OCI-LY7 (cell line): ENCODE measurements at places on chromosomes 13 and 19.
A peak's percentile ranks its signal among the peaks of the same experiment; 100 is the strongest.

GRCh38 chr19:1783874-1784273 is 28.2 kb downstream of the ATP8B3 start:
- DNase-seq = no peak

- no peak for DNase-seq
These were observed 357.2 kb downstream of the DLEU7 start for GRCh38 chr13:50485979-50486935.

GRCh38 chr13:52701728-52702465 is 37.7 kb downstream of the CNMD start:
- no peak for DNase-seq

GRCh38 chr19:33110137-33110910 is 21.6 kb upstream of the WDR88 start:
- DNase-seq = no peak

DNA sequence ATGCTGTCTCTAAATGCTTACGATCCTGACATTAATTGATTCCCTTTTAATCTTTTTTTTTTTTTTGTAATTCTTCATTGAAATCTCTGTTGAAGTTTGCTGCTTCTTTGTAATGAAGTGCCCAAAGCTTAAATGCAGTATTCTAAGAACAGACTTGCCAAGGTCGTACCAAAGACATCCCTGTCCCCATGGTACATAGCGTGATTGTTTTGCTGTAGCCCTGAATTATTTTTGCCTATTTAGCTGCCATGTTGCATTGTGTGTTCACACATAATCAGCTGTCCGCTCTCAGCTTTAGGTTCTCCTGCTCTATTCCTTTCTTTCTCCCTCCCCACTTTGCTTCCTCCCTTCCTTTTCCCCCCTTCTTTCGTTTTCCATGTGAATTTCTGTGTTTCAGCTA is 21.1 kb downstream of the FGF9 start:
- DNase-seq = no peak

- DNase-seq = no peak
These were observed 6.1 kb upstream of the UQCR11 start for GRCh38 chr19:1611353-1611752.

- peak; percentile 82 for DNase-seq
These were observed 75.6 kb upstream of the TM9SF2 start for GRCh38 chr13:99425485-99426341.

DNA sequence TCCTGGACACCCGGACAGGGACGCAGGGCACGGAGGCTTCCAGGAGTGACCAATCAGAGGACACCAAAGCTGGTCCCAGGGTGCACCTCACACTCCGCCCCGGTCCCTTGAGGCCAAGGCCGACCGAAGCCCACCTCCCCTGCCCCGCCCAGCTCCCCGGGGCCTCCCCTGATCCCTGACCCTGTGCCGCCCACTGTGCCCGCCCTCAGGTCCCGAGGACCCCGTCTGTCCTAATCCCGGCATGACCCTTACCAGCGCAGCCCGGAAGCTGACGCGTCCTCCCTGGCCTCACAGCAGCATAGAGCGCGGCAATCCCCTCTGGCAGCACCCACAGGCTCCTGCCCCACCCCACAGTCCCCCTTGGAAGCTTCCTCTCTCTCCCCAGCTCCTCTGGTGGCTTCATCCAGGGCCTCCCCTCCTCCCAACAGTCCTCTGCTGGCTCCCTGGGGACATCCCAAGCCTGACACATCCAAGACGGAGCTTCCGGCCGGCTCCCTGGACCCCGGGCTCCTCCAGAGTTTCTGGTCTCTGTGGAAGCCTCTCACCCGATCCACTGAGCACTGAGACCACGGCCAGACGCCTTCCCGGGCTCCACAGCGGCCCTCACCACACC is 7.4 kb upstream of the CDC34 start:
- DNase-seq = no peak
